Thoracic aorta endothelial cell (primary cell): ENCODE measurements at places on chromosomes 6 and 20. TPM values are rescaled to one million over a fixed set of nuclear protein-coding genes. Genes with fewer than 3 reads are reported as not detected.

The ANGPT4 gene
- total RNA-seq = not detected in 2 replicates

The HS3ST5 gene
- not detected in 2 replicates for total RNA-seq

The CNR1 gene
- total RNA-seq = under 0.01 and 0.07 TPM in 2 replicates

The PI16 gene
- not detected in 2 replicates for total RNA-seq

The GPR6 gene
- total RNA-seq = not detected in 2 replicates

The TRAPPC3L gene
- total RNA-seq = 0.13 and 0.22 TPM in 2 replicates

The NRSN1 gene
- total RNA-seq = not detected in 2 replicates

The RAMACL gene
- total RNA-seq = 6.0 and 8.7 TPM in 2 replicates

The CRISP2 gene
- not detected in 2 replicates for total RNA-seq

The TFB1M gene
- 22.9 and 23.8 TPM in 2 replicates for total RNA-seq

The DEFB124 gene
- not detected in 2 replicates for total RNA-seq

The GJA10 gene
- total RNA-seq = not detected in 2 replicates

The DZANK1 gene
- total RNA-seq = 0.93 and 1.2 TPM in 2 replicates

The TMEM217 gene
- total RNA-seq = 8.1 and 9.1 TPM in 2 replicates

The ARMC12 gene
- total RNA-seq = 0.13 TPM in 1 of 2 replicates, not detected in the other

The SERPINB6 gene
- total RNA-seq = 130 and 137 TPM in 2 replicates

The KHDC1L gene
- not detected in 2 replicates for total RNA-seq
